ENCODE measurements at places on chromosomes 7 and 10. TPM values are rescaled to one million over a fixed set of nuclear protein-coding genes. Genes with fewer than 3 reads are reported as not detected.
A peak's percentile ranks its signal among the peaks of the same experiment; 100 is the strongest.

GRCh38 chr7:25031432-25031831 is 51.5 kb upstream of the OSBPL3 start:
- DNase-seq = no peak

DNA sequence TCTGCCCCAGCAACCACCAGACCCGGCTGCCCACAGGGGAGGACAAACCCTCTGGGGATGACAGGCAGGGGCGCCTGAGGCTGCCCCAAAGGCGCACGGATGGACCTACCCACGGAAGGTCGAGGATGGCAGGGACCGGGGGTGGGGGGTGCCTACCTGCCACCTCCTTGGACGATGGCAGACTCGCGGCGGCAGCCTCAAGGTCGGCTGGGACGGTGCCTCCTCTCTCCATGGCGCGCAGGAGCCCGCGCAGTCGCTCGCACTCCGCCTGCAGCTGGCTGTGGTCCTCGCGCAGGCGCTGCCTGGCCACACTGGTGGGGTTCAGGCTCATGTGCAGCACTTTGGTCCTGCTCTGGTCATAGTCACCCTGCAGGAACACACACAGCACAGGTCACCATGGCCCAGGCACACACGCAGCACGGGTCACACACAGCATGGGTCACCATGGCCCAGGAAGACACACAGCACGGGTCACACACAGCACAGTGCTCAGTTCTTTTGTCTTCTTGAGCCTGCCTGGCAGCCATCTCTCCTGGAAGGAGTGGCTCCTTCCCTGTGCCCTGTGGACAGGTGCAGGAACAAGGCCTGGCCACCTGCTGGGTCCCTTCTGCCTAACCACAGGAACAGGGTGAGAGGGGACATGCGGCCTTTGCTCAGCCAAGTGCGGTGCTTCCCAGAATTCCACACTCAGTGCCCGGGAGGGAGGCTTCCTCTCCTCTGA is 266.6 kb downstream of the ELFN1 start:
- DNase-seq = no peak

The ADIRF gene
- 2.8 TPM for total RNA-seq

DNA sequence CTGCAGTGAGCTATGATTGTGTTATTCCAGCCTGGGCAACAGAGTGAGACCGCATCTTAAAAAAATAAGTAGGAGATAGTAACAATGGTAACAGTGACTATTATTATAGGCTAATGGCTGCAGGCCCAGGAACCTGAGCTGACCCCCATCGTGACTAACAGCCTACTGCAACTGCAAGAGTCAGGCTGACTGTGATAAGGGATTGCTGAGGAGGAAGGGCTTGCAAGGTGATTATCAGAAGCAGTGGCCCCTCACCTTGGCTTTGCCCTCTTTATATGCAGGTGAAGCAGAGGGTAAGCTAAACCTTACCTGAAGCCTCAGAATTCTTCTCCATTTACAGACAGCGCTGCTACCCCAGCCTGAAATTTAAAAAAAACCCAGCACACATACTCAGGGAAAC is 83.9 kb upstream of the SDK1 start:
- DNase-seq = no peak

The SEMA3C gene
- 0.18 TPM for total RNA-seq

GRCh38 chr10:24869354-24870015 is 82.9 kb downstream of the PRTFDC1 start:
- DNase-seq = peak; percentile 45

The LIPK gene
- total RNA-seq = not detected

DNA sequence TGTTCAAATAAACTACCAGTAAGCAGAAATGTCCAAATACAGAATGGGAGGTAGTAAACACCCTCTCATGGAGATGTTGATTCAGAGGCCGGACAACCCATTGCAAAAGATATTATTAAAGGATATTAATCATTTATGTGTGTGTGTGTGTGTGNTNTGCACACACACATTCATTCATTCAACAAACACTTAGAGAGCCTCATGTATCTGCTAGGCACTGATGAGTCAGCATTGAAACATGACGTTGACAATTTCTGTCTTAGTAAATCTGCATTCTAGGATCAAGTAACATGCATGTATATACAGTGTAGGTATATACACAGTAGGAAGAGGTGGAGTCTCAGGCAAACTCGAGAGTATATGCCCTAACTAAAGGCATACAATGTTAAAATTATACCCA is 187.0 kb downstream of the ZNF365 start:
- no peak for DNase-seq

- no peak for DNase-seq
Measured at GRCh38 chr10:101139421-101139911, 8.4 kb downstream of the TLX1 start.

The OR13A1 gene
- not detected for total RNA-seq

The CDH23 gene
- not detected for total RNA-seq

Measured in endothelial cell of umbilical vein (primary cell).